ENCODE measurements at places on chromosomes 11 and 22.

DNA sequence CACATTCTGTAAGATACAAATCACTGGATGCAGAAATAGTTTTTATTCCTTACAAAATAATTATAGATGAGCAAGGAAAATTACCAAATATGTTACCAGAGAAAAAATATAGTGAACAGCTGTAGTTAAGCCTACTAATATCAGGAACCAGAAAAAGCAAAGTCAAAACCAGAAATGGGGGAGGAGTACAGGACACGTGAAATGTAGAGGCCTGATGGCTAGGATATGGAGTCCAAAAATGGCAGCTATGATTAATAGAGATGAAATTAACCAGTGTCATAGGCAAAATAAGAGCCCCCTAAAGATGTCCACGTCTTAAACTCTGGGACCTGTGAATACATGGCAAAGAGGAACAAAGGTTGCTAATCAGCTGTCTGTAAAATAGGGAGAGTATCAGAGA, 34.1 kb downstream of the MRE11 start:
- DNase-seq, result no peak

- DNase-seq, result no peak
Observed at GRCh38 chr22:37904572-37905533, 1.2 kb upstream of the MICALL1 start.

DNA sequence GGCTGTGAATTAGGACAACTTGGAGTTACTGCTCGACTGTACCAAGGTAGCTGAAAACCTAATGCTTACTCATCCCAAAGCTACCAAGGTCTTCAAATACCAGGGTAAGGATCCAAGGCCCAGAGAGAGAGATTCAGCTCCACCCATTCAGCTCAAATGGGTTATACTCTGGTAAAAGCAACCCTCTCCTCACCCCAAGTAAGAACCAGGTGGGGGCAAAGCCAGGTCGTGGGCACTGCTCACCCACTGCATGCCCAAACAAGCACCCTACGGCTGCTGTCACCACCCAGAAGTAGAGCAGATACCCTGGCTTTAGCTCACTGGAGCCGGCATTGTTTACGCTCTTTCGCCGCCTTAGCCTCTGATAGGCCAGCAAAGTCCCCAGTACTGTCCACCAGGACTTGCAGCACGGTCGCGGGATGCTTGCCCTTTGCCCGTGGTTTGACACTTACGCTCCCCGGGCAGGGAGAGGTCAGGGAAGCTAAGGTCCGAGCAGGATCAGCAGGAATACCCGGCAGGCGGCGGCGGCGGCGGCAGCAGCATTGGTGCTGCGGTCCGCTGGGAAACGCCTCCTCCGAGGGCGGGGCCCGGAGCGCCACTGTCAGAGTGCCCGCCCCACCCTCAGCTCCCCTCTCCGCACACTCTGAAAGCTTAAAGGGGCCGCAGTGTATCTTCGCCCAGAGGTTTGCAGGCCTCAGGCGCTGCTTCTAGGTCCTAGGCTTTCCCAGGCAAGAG, 19.6 kb downstream of the CKAP5 start:
- no peak for DNase-seq

DNA sequence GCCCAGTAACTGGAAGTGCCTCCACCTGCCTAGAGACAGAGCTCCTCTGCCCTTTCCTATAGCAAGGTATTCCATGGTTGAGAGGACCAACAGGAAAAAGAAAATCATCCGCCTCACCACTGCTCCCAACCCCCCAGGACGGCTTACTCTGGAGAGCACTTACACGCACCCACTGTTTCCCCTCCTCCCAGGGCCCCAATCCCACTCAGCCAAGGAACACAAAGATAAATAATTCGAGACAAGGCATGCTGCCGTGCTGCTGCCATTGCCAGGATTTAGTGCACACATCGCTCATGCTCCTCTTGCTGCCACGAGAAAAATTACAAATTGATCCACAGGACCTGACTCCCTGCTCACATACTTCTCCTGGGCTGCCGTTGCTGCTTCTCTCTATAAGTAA, 516.6 kb downstream of the BUD13 start:
- DNase-seq, result no peak

- DNase-seq, result no peak
Observed at GRCh38 chr22:40147388-40148176, 30.1 kb upstream of the TNRC6B start.

DNA sequence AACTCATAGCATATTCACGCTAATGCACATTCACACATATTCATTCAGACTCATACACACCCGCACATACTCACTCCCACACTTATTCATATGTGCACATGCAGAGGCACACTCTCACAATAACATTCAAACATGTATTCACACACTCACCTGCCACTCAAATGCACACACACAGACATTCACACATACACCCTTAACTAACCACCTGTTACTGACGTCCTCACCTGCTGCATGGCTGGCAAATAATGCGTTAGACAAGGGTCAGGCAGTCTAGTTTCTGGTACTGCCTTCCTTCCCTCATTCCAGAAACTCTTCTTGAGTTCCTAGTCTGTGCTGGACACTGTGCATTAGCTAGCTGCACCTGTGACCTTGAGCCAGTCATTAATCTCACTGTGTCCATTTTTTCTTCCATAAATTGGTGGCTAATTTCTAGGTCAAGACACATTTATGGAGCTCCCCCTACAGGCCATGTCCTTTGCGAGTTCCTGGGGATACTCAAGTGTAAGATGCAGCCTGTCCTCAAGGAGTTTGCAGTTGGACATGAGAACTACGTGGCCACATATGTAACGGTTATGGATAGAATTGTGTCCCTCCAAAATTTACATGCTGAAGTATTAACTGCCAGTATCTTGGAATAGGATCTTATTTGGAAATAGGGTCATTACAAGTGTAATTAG, 34.5 kb upstream of the SEZ6L start:
- no peak for DNase-seq

GRCh38 chr11:119012629-119013170, 5.4 kb downstream of the RPS25 start:
- no peak for DNase-seq

GRCh38 chr22:50010676-50011446, 1.7 kb downstream of the IL17REL start:
- no peak for DNase-seq

DNA sequence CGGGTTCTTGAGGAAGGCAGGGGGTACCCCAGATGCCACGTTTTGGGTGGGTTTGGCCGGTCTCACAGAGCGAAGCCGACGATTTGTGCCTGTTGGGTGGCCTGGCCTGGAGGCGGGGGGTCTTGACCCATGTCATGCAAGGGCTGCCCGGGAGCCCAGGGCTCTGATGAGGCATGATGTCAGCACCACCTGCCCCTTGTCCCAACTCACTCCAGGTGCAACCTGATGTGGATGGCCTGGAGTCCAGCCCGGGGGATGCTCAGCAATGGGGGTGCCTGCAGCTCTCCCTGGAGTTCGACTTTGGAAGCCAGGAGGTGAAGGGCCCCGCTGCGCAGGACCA, 851 bp downstream of the SYT8 start:
- no peak for DNase-seq

DNA sequence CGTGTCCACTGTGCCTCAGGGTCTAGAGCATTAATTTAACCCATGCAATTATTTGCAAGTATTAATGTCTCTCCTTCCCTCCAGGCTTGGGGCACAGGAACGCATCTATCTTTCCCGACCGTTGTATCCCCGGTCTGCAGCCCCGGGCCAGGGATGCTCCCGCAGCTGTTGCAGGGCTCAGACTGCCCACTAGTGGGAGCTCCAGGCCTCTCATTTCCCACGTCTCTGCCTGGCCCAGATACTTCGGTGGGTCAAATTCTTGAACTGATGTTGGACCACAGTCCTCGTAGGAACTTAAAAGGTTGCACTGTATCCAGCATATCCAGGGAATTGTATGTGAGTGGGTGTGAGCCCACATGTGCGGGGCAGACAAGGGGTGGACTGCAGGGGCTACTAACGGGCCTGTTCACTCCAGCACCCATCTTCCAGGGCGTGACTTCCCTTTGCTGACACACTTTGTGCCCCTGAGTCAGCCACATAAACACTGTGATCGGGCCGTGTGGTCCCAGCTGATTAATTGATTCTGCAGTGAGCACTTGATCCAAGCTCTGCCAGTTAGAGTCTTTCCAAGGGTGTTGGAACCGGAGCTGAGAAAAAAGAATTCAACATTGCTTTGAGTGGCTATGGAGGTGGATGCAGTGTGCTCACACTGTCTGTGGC, 451.3 kb downstream of the TBC1D22A start:
- no peak for DNase-seq

DNA sequence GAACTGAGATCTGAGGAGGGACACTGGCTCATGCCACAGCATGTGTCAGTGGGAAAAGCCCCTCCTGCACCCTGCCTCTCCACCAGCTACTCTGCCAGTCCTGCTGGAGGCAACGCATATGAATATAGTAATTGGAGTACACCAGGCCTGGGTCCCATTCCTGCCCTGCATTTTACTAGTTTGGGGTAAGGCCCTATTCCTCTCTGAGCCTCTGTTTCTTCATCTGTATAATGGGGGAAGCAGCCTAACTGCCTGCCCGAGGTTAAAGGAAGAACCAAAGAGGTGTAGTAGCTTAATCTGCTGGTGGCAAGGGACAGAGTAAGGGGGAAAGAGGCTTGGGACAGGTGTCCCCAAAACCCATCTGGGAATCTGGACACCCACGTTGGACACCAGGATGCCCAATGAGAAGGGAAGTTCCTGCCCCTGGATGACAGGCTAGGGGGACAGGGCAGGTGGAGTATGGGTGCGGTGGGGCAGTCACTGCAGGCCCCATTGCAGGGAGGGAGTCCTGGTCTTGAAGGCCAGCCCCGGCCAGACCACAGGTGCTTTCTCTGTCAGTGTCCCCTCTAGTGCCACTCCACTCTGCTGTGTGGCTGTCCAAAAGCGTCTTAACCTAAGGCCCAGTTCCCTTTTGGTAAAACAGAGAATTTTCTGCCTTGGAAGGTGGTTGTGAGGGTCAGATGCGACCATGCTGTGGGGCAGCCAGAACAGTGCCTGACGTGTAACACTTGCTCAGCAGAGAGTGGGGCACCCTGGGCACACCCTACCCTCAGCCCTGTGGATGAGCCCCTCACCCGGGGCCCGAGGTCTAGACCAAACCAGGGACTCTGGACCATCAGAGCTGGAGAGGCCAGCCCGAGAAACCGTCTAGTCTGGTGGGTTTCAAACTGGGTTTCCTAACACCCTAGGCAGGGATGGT, 11.5 kb downstream of the TSKU start:
- no peak for DNase-seq

GRCh38 chr22:44179196-44179988, 1.3 kb upstream of the PARVG start:
- DNase-seq, result no peak

DNA sequence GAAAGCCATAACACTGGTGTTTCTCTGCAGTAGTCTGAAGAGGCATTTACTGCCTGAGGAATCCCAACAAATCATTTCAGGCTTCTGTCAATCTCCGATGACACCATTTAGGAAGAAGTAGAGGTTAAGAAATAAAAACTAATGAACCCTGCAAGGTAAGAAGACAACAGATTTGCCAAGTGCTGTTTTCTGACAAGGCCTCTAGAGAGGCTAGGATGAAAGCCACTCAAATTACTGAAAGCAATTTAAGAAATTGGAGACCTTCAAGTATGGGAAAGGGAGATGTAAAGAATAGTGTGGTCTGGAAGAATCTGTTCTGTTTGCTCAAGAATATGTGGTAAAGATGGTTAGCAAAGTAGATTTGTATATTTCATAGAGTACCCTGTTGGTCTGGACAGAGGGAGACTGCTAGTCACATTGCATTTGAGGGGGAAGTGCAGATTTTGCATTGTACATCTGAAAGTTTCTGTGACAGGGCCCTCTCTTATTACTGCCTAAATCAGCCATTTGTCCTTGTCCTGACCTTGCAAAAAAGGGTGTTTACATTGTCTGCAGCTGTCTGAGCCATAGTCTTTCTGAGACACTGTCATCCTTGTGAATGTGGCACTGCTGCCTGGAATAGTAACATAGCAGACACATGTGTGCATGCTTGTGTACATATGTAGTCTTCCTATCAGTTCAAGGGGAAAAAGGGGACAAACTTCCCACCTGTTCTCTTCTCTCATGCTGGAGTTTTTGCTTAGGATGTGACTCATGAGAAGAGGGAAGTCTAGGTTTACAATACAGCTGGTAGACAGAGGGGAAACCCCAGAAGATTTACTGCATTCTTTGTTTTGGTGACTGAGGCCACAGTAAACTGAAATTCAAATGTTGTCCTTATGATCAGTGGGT, 640.2 kb upstream of the KIRREL3 start:
- DNase-seq, result no peak

- DNase-seq, result peak; percentile 34
Observed at GRCh38 chr11:47411884-47412746, 3.7 kb downstream of the SLC39A13 start.

DNA sequence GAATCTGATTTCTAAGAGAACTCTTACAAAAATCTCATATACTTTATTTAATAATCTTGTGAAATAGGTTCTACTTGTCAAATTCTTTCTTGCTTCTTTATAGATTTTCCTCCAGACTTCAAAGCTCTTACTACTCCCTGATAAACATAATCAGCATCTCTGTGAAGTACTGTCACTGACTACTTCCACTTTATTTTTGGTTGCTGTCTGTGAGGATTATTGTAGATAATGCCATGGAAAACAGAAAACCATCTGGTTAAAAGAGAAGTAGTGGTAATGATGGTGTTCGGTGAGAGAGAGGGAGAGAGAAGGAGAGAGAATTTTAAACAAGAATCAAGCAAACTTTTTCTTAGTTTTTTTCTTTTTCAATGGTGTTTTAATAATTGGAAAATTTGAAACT, 152.3 kb downstream of the TMEM135 start:
- DNase-seq, result no peak

DNA sequence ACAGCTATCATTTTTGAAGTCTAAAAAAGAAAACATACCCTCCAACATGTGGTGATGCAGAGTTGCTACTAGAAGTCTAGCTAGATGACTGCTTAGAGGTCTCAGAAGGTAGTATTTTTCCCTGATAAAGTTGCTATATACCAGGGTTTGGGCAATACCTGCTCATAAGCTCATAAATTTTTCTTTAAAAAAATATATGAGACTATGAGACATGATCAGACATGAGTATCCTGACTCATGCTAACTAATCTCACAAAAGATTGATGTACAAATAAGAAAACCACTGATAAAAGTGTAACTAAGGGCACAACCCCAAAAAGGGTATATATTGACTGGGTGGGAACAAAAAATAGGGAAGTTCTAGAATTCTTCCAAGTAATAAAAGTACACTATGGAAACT, 740.9 kb downstream of the METTL15 start:
- DNase-seq, result no peak

GRCh38 chr11:57656885-57657193, 723 bp upstream of the CLP1 start:
- no peak for DNase-seq

- no peak for DNase-seq
Observed at GRCh38 chr11:71381781-71382505, 66.2 kb downstream of the DHCR7 start.

Data from NCI-H1930 (cell line).